ENCODE measurements at places on chromosomes 12 and 14. TPM values are rescaled to one million over a fixed set of nuclear protein-coding genes. Genes with fewer than 3 reads are reported as not detected.
A peak's percentile ranks its signal among the peaks of the same experiment; 100 is the strongest.

GALC gene
- polyA plus RNA-seq, result 4.5 TPM

OTOGL gene
- polyA plus RNA-seq, result not detected

GRCh38 chr14:58709949-58710348 lies 72.2 kb downstream of the DACT1 start:
- DNase-seq, result no peak

GRCh38 chr12:64681200-64682052 lies 71.1 kb downstream of the RASSF3 start:
- no peak for DNase-seq

DNA sequence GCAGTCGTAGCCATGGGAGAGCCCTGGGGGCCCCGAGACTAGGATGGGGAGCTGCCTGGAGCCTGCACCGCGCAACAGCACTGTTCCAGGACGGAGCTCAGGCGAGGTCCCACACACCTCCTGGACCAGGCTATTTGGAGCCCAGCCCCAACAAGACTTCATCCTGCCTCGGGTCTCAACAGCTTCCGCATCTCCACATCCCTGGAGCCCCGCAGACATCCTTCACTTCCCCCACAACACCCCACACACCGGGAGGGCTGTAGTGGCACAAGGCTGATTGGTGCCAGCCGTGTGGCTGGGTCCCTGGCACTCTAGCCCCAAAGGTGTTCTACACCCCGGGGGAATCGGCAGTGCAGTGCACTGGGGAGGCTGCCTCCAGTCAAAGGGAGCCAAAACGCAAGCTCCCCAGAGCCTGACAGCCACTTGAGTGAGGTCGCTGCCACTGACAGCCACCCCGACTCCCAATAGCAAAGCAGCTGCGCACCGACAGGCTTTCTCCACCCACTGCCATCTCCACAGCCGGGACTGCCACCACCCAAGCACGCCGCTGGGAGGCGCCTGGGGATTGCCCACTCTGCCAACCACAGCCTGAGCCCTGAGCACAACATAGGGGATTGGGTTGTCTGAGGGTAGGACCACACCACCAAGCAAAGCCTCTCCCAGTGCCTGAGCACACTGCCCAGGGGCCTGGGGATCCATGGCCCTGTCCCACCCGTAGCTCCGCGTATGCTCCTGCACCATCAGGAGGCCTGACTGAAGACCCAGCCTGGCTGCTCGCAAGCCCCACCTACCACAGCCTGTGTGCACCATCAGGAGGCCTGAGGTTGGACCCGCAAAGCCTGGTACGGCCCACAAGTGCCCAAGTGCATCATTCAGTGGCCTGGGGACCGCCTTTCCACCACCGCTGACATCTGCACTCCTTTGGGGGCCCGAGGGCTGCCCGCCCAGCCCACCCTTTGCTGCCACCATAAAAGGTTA lies 13.2 kb upstream of the KLRF1 start:
- peak; percentile 55 for DNase-seq

DNA sequence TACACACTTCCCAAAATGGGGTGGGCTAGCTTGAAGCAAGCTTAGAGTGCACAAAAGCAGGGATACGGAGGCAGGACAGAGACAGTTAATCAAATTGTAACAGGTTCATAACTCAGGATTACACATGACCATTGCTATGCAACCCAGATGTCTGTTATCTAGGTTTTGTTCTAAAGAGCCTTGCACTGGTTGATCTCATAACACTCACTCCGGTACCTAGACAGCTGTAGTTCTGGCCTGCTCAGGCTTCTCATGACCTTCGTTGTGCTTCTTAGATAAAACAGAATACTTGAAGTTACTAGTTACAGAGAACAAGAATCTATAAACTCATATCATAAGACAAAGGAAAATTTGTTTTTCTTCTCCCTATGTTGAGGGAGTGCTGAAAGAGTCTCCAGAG lies 983.4 kb downstream of the TMEM121 start:
- no peak for DNase-seq

DNA sequence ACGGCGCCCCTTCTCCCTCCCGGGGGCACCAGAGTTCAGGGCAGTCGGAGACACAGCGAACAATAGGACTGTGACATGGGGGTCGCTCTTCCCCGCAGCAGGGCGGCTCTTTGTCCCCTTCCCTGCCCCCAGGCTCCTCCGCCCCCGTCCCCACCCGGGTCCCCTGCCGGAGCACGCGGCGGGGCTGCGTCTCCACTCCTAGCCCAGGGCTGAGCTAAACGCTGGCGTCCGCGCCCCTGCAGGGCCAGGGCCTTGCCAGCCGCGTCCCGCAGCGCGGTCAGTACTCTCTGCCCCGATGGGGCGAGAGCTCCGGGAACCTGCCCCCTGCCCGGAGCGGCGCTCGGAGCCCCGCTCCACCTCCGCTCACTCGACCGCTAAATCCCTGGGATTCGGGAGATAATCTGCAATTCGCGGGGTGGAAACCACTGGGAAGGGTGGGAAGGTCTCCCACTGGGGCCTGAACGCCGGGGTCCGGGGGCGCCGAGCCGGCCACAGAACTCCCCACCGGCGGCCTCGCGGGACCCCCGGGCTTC lies 825 bp upstream of the CCDC85C start:
- DNase-seq, result peak; percentile 40

Measured in mammary epithelial cell (primary cell).